ENCODE measurements at places on chromosomes 7 and 10. TPM values are rescaled to one million over a fixed set of nuclear protein-coding genes. Genes with fewer than 3 reads are reported as not detected.

- no peaks in the 10 kb centered on the region for H3K27me3 ChIP-seq
- peaks cover 7% of the 10 kb centered on the region for H3K36me3 ChIP-seq
- H3K27ac ChIP-seq = peak overlapping the region; percentile 70
- DNase-seq = no peak
These were observed 704 bp upstream of the ERLIN1 start for GRCh38 chr10:100186253-100187212.

- DNase-seq = peak; percentile 10
- no peak overlapping the region for H3K27ac ChIP-seq
- no peaks in the 10 kb centered on the region for H3K27me3 ChIP-seq
- no peaks in the 10 kb centered on the region for H3K4me1 ChIP-seq
- no peak overlapping the region for H3K4me3 ChIP-seq
- no peaks in the 10 kb centered on the region for H3K36me3 ChIP-seq
These were observed 322.6 kb downstream of the GRID1 start for GRCh38 chr10:86044029-86044428.

GRCh38 chr10:117256910-117257309, 16.0 kb downstream of the SLC18A2 start:
- no peaks in the 10 kb centered on the region for H3K36me3 ChIP-seq
- H3K4me1 ChIP-seq = no peaks in the 10 kb centered on the region
- no peak overlapping the region for H3K27ac ChIP-seq
- H3K27me3 ChIP-seq = no peaks in the 10 kb centered on the region

GRCh38 chr7:39386718-39387117, 179.5 kb upstream of the YAE1 start:
- no peaks in the 10 kb centered on the region for H3K27me3 ChIP-seq
- no peak overlapping the region for H3K4me3 ChIP-seq
- no peaks in the 10 kb centered on the region for H3K4me1 ChIP-seq
- H3K27ac ChIP-seq = no peak overlapping the region
- no peaks in the 10 kb centered on the region for H3K36me3 ChIP-seq

DNA sequence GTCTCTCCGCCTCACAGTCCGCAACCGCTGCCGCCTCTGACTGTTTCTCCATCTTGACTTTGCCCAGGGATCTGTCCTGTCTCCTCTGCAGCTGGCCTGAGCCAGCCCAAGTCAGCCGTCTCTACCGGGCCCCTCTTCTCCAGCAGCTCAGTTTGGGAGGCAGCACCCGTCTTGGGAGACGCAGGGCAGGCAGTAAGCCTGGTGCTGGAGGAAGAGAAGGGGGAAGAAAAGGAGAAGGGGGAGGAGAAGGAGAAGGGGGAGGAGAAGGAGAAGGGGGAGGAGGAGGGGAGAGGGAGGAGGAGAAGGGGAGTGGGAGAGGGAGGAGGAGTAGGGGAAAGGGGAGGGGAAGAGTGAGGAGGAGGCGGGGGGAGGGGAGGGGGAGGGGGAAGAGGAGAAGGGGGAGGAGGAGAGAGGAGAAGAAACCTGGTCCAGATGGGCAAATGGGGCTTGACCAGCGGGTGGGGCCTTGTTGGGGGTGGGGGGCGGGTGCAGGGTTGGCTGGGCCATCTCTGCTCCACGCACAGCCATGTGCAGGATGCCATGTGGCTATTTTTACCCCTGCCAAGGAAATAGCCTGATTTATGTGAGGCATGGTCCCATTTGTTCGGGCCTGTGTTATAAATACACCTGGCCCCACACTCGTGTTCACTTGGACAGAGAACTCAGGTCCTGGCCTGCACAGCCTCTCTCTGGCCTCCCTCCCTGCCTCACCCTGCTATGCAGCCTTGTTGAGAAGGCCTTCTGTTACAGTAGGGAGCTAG, 35.9 kb upstream of the FZD9 start:
- H3K4me1 ChIP-seq = no peaks in the 10 kb centered on the region
- H3K36me3 ChIP-seq = no peaks in the 10 kb centered on the region

DNA sequence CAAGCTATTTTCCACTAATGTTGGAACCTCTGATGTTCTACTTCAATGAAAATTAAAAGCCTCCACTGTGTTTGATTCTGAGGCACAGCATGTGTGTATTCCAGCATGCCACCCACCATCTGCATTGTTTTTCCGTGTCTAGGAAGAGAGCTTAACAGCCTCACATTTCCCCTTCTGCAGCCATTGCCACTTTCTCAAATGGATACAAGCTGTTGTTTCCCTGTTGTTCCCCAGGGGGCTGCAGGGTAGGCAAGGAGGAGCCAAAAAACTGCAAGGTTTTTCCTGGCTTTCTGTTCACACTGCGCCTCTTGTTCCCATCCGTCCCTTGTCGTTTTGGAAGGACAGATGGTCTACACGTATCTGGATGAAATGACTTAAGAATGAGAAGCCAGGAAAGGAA, 72.3 kb upstream of the DNAJB12 start:
- no peak overlapping the region for H3K27ac ChIP-seq
- peaks cover 8% of the 10 kb centered on the region for H3K36me3 ChIP-seq
- no peaks in the 10 kb centered on the region for H3K27me3 ChIP-seq

- DNase-seq = no peak
- no peak overlapping the region for H3K4me3 ChIP-seq
- peaks cover 15% of the 10 kb centered on the region for H3K4me1 ChIP-seq
- peaks cover 4% of the 10 kb centered on the region for H3K27me3 ChIP-seq
These were observed 20.3 kb upstream of the PFKP start for GRCh38 chr10:3046981-3047547.

Gene BICC1
- total RNA-seq = 43.1 TPM

Gene TDRD1
- total RNA-seq = 0.25 TPM

Gene ANKRD1
- 5.7 TPM for total RNA-seq

Gene ITGB8
- total RNA-seq = 29.7 TPM

Gene ITIH2
- total RNA-seq = 4.9 TPM

Gene GFRA1
- total RNA-seq = 2.1 TPM

Gene CCDC136
- 2.3 TPM for total RNA-seq
